ENCODE measurements at places on chromosomes 16 and 17.
A peak's percentile ranks its signal among the peaks of the same experiment; 100 is the strongest.

- no peak for DNase-seq
These were observed 189.4 kb downstream of the WWOX start for GRCh38 chr16:78288888-78289287.

DNA sequence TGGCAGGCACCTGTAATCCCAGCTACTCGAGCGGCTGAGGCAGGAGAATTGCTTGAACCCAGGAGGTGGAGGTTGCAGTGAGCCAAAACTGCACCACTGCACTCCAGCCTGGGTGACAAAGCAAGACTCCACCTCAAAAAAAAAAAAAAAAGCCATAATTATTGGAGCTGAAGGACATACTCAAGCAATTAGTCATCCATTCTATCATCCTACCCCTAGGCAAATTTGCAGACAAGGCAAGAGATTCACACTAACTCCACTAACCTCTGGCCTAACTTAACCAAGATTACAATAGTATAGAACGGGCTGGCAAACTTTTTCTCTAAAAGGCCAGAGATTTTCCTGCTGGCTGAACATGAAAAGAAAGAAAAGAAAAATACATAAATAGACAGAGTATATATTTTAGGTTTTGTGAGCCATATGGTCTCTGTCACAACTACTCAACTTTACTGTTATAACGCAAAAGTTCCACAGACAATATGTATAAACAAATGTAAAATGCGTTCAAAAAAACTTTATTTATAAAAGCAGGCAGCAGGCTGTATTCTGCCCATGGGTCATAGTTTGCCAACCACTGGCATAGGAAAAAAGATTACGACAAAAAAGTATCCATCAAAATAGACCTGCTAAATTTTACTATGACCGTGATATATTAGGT, 29.7 kb downstream of the BRIP1 start:
- DNase-seq, result no peak

GRCh38 chr17:298791-299450, 53.7 kb downstream of the RPH3AL start:
- no peak for DNase-seq

GRCh38 chr16:68659412-68660358, 14.6 kb downstream of the CDH3 start:
- DNase-seq, result no peak

DNA sequence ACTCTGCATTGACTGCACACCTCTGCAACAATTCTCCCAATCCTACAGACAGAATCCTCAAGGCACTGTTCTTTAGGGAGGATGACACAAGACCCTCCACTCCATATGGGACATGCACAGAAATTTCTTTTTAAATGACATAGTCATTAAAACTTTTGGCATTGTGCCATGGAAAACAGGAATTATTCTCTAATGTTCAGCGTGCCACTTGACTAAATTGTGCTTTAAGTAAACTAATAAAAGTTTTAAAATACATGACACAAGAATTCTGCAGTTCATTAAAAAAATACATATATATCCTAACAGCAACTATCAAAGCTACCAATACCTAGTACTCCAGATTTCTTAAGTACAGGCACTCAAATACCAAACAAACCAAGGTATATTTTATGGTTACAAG, 16.0 kb downstream of the CEP112 start:
- DNase-seq, result no peak

GRCh38 chr17:41937970-41938954, 7.8 kb downstream of the ODAD4 start:
- no peak for DNase-seq

GRCh38 chr16:12063004-12063395, 86.5 kb downstream of the SNX29 start:
- DNase-seq, result no peak

- no peak for DNase-seq
These were observed 8.3 kb downstream of the C1QTNF1 start for GRCh38 chr17:79031996-79032875.

DNA sequence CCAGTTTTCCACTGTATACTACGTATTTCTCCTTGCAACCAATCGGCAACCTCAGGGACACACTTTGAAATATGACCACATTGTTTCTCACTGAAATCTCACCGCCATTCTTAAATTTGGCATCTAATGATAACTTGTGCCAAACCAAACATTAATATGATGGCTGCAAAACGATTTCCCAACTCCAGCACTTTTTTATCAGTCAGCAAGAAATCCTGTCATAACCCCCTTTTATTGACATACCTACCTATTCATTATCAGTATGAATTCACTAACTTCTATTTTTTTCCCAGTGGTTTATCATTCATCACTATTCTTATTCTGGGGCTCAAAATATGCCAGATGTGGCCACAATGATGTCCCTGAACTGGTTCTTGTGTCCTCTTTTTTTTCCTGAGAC, 15.8 kb downstream of the MBTD1 start:
- no peak for DNase-seq

DNA sequence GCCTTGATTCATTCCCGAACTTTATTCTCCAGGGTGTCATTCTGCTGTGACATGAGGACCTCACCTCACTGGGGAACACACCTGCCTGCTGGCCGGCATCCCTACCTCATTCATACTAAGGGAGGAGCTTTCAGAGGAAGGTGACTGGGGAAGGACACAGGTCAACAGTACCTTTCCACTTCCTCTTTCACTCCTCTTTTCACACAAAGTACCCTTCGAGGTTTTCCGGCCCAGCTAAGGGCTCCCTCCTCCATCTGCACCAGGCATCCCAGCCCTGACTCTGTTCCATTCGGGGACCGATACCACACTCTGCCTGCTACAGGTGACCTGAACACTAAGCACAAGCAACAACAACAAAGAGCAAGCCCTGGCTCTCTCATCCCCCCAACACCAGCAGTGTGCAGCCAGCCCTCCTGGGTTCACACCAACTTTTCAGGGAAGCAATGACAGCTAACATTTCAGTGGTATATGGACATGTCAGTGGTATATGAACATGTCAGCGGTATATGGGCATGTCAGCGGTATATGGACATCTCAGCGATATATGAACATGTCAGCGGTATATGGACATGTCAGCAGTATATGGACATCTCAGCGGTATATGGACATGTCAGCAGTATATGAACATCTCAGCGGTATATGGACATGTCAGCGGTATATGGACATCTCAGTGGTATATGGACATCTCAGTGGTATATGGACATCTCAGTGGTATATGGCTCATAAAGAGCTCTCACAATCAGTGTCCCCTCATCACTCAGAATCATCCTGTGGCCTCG, 16.0 kb downstream of the TRIM25 start:
- no peak for DNase-seq

DNA sequence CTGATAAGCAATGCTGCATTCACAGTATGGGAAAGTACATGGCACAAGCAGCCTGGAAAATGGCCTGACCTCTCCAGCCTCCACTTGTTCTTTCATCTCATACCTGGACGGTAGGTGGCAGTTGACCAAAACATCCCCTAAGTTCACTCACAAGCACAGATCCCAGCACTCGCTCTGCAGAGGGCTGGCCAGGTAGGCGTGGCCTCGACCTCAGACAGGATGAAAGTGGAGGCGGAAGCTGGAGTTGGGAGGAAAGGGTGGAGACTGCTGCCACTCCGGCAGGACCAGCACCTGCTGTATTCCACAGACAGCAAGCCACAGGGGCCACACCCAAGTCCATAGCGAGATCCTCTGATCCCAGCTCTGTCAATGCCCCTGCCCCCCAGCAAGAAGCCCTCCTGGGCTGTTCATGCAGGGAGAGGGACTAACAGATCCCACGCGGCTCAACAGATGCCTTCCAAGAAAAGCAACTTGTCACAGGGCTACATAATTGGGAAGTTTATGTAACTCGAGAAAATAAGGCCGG, 31.3 kb downstream of the ZCCHC14 start:
- peak; percentile 15 for DNase-seq

DNA sequence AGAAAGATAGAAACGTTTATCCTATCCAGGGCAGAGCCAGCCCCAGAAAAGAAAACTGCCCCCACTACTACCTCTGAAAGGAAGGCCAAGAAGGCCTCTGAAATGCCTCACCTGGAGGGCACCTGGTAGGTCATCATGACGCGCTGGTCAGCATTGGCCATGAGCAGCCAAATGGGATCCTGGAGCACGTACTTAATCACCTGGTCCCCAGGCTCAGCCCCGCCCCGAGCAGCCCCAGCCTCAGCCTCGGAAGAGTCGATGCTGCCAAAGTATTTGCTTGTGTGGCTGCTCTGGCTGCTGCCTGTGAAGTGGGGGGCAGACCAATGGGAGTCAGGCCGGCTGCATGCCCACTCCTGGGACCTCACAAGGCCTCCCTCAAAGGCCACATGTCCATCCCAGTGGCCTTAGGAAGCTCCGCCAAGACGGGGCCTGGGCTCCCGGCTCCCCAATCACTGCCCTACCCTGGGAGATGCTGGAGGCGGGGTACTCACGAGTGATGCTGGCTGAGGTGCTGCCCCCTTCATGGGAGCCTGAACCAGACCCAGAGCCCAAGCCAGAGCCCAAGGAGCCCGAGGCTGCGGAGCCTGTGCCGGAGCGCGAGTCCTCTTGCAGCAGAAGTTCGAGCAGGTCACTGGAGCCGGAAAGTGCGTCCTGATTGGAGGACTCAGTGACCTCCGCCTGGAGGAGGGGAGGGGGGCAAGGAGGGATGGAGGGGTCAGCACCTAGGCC, 9.9 kb downstream of the PER1 start:
- DNase-seq, result no peak

DNA sequence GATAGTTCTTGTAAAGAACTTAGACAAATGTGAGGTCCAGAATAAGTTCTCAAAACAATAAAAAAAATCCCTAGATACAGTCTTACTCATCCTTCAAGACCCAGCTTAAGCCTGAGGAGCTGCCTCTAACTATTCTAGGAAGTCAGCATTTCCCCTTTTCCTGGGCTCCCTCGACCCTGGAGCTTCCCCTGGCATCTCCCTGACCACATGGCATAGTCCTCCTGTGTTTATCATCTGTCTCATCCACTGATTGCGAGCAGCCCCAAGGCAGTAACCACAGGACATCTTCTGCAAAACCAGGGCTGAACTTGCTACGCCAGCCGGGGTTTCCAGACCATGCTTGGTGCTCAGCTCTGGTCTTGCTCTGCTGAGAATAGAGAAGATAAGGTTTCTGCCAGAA, 36.7 kb upstream of the NLRP1 start:
- DNase-seq, result no peak

DNA sequence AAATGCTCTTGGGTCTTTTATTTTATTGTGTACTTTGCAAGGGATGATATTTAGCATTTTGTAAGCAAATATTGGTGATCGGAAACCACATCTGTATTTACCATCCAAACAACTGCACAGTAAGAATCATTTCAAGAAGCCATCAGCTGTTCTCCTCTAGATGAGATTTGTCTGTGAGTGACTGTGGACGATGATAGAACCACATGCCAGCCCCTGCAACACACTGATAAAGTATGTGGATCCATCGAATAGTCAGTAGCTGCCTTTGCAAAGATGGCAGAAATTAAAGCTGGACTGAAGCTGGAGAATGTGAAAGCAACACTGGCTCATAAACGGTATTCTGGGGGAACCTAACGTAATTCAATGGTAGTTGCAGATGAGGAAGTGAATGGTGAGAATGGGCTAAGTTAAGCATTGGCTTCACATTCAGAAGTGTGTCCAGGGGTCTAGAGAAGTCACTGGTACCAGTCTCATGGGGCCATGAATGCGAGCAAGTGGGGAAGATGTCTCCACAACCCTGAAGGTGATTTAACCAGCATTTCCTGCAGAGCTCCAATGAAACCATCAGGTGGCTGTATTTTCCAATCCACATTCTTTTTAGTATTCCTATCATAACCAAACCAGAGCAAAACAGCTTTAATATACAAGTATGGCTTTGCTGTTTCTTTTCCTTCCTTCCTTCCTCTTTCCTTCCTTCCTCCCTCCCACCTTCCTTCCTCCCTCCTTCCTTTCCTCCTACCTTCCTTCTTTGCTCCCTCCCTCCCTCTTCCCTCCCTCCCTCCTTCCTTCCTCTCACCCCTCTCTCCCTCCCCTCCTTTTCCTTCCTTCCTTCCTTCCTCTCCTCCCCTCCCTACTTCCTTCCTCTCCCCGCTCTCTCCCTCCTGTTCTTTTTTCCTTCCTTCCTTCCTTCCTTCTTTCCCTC, 169.4 kb downstream of the ABCA8 start:
- DNase-seq, result no peak

DNA sequence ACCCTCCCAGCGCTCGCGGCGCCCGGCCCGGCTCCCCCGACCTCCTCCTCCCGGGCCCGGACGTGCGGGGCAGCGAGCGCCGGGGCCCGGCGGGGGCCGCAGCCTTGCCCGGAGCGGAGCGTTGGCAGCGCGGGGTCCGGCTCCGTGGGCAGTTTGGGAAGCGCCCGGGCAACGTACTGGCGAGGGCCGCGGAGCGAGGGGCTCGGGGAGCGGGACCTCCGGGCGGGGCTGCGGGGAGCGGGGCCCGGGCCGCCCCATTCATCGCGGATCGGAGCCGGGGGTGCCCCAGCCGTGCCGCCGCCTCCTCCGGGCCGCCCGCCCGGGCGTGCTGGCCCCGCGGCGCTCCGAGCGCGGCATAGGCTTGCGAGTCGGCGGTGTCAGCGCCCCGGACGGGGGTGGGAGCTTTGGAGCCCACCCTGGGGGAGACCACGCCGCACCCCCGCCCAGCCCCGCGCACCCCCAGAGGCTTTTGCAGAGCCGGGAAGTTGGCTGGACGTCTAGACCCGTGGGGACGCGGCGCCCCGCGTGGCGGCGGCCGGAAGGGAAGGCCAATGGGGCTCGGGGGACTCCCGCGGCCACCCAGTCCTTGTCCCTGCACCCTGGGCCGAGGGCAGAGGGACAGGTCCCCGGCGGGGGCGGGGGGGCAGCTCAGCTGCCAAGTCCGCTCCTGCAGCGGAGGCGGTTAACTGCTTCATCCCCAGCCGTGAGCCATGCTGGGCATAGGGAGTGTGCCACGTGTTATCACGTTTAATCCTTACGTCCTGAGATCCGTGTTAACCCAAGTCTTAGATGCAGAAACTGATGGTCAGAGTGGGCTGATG, 852 bp downstream of the ZNF469 start:
- no peak for DNase-seq

DNA sequence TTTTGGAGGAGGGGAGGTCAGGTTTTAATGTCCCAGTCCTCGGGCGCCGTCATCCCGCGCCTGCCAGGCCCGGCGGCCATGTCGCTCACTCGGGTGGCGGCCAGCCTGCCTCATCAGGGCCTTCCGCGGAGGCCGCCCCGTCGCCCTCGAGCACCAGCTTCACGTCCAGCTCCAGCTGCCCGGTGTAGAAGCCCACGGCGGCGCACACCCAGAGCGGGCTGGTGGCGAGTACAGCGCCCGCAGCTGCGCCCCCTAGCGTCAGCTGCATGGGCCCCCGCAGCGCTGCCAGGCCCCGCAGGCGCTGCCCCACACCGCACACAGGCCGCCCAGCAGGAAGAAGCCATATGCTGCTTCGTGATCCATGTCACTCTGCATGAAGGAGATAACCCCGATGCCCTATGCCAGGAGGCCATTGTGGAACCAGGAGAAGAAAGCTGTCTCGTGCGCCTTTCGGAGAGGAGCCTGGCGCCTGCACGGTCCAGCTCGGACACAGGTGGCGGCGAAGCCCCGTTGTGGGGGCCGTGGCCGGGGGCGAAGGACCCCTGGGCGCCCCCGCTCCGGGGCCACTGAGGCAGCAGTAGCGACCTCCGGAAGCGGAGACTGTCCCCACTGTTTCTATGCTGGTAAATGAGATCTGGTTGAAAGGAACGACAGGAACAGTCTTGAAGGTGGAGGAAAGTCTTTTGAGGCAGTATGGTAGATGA, 9.6 kb downstream of the AP2B1 start:
- no peak for DNase-seq
